ENCODE measurements at places on chromosomes 5 and 9. TPM values are rescaled to one million over a fixed set of nuclear protein-coding genes. Genes with fewer than 3 reads are reported as not detected.
A peak's percentile ranks its signal among the peaks of the same experiment; 100 is the strongest.

DNA sequence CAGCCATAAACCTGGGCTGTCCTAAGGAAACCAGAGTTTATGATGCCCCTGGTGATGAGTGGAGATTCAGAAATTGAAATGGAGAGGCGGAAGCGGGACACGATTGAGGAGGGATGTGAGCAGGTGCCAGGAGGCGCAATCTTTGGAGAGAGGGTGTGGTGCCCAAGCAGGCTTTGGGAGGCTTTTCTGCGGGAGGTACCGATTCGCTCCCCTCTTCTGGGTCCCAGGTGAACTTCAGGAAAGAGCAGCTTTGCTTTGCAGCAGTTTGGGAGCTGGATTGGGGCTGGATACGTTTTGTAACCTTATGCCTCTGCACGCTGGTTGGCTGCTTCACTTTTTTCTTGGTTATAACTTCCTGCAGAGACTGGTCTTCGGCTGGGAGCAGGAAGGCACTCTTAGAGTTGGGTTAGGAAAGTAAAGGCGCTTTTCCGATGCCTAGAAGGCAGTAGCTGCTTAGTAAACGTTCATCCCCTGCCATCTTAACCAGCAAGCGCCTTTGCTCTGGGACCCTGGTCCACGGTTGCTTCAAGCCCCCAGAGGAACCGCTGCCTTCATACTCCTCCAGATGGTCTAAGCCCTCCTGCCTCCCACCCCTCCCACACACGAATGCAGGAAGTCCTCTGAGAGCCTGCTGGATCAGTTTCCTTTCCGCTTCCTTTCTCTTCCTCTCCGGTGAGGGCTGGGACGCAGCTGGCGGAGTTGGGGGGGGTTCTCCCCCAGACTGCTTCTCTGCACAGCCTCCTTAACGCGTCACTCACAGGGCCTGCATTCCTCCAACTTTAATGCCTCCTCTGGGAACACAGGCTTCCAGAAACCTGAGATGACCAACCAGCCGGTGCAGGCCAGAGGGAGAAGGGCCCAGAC is 15.2 kb upstream of the NEK6 start:
- peak; percentile 37 for DNase-seq

DNA sequence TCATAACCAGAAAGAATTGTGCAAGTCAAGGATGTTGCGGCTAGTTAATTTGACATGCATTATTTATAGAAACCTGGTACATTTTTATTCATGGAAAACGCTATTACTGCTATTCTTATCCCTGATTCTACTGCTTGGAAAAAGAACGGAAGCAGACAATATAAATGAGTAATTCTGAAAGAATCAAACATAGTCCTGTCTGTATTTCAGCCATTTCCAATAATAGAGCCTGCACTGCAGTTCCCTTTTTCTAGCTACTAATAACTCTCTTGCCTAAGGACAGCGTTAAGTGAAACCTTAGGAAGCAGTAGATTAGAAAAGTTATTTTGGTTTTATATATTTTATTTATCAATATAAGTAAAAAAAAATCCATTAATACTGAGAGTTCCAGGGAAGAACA is 414.9 kb downstream of the CYLC2 start:
- no peak for DNase-seq

DNA sequence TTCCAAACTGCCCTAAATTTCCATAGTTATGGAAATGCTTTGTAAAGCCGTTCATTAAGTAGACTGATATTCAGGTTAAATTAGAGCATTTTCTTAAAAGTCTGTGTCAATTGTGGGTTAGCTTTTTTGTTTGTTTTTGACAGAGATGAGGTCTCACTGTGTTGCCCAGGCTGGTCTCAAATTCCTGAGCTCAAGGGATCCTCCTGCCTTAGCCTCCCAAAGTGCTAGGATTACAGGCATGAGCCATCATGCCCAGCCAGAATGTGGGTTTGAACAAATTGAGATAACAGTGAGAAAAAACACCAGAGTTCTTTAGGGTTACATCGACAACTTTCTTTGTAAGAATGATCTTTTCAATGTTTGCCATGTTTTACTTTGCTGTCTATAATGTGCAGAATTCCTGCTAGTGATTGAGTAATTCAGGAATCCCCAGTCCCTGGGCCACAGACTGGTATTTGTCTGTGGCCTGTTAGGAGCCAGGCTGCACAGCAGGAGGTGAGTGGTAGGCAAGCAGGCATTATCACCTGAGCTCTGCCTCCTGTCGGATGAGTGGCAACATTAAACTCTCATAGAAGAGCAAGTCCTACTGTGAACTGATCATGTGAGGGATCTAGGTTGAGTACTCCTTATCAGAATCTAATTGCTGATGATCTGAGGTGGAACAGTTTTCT is 80.5 kb downstream of the RAI14 start:
- no peak for DNase-seq

GRCh38 chr9:115262952-115263351 is 145.0 kb upstream of the TNC start:
- no peak for DNase-seq

GRCh38 chr9:83330207-83331196 is 207.7 kb downstream of the FRMD3 start:
- no peak for DNase-seq

GRCh38 chr5:139263536-139263935 is 30.0 kb upstream of the MATR3 start:
- no peak for DNase-seq

DNA sequence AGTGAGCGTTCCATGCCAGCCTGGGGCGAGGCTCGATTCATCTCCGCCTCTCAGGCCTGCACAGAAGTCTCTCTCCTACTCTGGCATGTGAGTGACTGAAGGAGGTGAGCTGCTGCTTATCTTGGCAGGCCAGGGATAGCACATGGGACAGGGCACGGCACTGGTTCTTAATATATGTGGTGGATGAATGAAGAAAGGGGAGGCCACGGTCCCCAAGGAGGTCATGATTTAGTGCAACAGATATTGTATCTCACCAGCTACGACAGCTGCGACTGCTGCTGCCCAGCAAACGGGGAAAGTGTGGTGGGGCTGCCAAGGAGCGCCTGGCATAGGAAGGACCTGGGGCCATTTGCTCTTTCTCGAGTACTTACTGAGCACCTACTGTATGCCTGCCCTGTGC is 19.3 kb upstream of the MAPK9 start:
- peak; percentile 21 for DNase-seq

DNA sequence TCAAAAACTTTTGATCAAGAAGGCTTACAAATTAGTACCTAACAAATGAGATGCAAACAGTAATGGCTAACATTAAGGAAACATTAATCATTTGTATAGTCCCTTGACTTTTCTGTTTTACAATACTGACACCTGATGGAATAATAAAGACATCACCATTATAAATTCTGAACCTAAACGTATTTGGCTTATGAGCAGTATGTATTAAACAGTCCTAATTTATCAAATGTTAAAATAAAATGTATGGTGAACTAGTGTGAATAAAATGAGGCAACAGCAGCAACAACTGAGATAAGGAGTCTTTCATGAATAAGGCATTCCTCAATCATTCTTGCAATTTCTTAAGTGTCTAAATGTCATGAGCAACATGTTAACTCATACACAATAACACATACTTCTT is 6.0 kb downstream of the PUM3 start:
- DNase-seq, result no peak

GRCh38 chr9:5438301-5439162 is 807 bp upstream of the PLGRKT start:
- DNase-seq, result no peak

- no peak for DNase-seq
These were observed 710 bp downstream of the WNK2 start for GRCh38 chr9:93184432-93185265.

DNA sequence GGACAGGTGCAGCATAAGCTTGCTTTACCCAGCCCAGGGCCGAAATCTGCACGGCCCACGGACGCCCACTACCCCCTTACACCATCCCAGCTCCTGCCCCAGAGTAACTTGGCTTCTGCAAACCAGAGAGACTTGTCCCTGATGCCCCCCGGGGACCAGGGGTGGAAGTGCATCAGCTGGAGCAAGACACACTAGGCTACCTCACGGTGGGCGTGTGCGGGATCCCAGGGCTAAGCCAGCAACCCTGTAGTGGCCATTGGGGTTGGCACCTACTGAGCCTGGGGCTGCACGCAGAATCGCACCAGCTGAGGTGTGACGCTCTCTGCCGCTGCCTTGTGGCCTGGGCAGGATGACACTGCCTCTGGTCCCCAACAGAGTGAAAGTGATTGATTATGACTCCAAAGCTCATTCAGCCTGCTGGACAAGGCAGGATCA is 6.1 kb upstream of the ZNF79 start:
- DNase-seq, result no peak

- no peak for DNase-seq
These were observed 151.8 kb downstream of the OLFM1 start for GRCh38 chr9:135239100-135239768.

GRCh38 chr5:98639274-98639673 is 134.2 kb upstream of the RGMB start:
- no peak for DNase-seq

GRCh38 chr5:74035521-74035937 is 409.5 kb downstream of the ARHGEF28 start:
- DNase-seq, result peak; percentile 28

- DNase-seq, result no peak
These were observed 52.3 kb upstream of the TBCA start for GRCh38 chr5:77828445-77828844.

DNA sequence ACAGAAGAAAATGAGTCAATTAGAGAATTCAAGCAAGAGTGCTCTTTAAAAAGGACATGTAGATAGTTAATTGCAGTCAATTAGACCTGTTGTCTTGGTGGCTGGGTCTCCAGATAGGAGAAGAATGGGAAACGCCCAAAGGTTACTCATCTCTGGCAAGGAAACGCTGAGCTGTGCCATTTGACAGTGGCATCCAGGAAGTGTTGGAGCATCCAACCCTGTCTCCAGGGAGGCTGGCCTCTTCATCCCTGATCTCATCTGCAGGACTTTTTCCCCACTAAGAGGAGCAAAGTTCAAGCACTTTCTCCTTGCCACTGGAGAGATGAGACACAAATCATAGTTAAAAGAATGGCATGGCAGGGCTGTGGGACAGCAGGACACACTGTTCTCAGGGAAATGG is 111.7 kb upstream of the MSX2 start:
- DNase-seq, result no peak

DNA sequence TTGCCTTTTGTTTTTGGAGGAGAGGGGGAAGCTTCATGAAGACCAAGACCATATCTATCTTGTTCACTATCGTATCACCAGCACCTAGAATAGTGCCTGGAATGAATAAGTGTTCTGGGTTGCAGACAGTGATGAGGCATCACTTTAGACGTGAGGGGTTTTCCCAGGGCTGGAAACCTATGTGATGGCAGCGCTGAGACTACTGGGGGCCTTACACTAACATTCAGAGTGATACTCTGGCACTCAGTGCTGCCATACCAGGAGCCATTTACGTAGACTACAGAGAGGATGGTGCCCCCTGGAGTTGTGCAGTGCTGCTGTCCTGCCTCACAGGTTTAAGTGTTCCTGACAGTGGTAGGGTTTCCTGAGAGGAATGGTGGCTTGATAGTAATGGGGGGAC is 6.9 kb downstream of the CCL19 start:
- no peak for DNase-seq

- no peak for DNase-seq
These were observed 70.3 kb upstream of the MAP1B start for GRCh38 chr5:72036951-72037350.

DNA sequence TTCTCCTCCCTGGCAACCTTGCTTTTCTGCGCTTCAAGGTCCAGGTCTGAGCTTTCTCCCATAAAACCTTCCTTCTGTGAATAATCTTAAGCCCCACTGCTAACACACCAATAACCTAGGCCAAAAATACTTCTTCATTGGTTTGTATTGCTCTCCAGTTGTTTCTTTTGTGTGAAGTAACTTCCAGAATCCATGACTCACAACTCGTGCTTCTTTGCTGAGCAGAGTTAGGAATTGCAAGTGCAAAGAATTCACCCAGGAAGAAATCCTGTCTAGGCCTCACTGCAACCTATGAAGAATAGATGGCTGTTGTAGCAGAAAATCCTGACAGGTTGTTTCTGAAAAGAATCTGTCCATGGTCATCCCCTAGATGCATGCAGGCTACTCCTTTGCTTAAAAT is 295.7 kb downstream of the MED10 start:
- no peak for DNase-seq

- DNase-seq, result no peak
These were observed 8.9 kb downstream of the SRP19 start for GRCh38 chr5:112869948-112870347.

DNA sequence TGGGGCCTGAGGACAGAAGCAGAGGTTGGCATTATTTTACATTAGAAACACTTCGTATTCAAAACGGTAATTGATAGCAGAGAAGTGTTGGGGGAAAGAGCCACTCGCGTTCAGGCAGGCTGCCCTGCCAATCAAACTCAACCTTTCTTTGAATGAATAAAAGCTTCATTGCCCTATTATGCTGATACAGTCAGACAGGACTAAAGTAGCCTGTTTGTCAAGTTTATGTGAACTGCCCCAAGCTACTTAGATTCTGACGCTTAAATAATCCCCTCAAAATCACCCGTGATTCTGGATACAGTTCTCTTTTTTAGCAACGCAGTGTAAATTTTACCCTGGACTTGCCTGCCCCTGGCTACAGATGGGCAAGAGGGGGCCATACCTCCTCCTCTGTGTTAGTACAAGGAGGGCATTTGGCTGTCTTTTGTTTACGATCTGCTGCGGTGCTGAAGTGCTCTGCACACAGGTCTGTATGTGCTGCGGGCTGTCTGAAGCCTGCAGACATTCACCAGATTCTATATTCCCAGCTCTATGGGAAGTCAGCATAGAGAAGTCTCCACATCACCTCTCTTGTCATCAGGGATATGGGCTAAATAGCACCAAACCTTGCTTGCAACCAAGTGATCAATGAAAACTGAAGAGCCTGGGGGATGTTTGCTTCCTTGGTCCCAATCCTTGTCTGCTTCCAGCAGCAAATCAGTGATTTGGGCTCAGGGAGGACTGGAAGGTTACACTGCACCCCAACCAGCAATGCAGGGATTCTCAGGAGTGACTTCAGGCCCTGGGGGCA is 218.4 kb downstream of the EBF1 start:
- DNase-seq, result no peak

DNA sequence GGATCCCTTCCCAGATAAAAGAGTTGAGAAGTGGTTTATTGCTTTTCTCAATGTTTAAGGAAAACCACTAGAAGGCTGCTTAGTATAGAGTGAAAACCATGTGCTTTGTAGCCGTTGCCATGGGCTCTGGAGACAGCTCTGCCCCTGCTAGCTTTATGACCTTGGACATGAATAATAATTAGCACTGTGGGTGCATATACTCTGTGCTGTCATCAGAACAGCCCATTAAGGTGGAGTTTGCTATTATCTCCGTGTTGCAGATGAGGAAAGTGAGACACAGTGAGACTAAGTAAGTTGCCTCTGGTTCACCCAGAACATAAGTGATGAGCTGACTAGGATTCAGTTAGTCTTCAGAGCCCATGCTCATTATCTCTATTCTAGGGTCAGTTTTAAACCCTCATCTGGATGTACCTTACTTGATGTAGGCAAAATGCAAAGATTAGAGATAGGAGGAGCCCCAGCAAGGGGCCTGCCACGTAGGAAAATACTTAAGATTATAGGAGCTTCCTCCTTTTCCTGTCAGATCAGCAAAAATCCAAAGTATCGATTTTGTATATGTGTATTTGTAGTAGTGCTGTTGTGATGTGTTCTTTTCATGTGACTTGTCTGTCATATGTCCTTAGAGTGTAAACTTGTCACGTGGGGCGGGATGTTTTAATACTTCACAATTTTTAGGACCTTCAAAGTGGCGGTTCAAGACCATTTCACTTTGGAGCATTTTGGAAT is 102.5 kb downstream of the TLE4 start:
- DNase-seq, result no peak

The CDH6 gene
- total RNA-seq, result 2.2 TPM

The HACD4 gene
- total RNA-seq, result 1.0 TPM

The COQ4 gene
- 27.7 TPM for total RNA-seq

The ERAP2 gene
- total RNA-seq, result 9.5 TPM

The FCN2 gene
- not detected for total RNA-seq

The ENC1 gene
- 5.5 TPM for total RNA-seq

The CCDC183 gene
- 1.1 TPM for total RNA-seq

The TMEM215 gene
- total RNA-seq, result not detected

The PCDHB14 gene
- total RNA-seq, result 5.8 TPM
